ENCODE measurements at places on chromosomes 16 and 17.
A peak's percentile ranks its signal among the peaks of the same experiment; 100 is the strongest.

DNA sequence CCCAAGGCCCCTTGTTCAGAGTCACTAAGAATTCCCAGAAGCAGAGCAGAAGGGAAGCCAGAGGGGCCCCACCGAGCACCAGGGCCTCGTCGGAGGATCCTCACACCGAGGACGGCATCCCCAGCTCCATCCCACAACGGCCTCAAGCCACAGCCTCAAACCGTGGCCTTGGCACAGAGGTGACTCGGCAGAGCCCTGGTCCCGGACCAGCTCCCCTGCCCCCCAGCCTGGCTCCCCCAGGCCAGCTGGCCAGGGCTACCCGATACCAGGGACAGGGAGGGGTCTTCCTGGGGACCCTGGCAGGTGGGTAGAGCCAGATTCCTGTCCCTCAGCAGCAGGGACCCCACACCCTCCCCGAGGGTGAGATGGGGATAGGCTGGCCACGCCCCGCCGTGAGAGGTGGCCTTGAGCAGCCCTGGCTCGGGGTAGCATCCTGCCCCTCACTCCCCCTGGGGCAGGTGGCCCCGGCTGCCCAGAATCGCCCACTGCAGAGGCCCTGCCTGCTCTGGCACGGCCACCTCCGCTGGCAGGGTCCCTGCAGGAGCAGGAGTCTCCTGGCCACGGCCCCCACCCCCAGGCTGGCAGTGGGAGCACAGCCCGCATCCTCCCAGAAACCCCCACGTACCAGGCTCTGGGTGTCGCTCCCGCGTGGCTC is 5.6 kb upstream of the PVALEF start:
- no peak for DNase-seq

GRCh38 chr17:45791935-45792334 is 7.8 kb downstream of the CRHR1 start:
- no peak for DNase-seq

- no peak for DNase-seq
These were observed 42.4 kb downstream of the TMEM235 start for GRCh38 chr17:78273813-78274212.

DNA sequence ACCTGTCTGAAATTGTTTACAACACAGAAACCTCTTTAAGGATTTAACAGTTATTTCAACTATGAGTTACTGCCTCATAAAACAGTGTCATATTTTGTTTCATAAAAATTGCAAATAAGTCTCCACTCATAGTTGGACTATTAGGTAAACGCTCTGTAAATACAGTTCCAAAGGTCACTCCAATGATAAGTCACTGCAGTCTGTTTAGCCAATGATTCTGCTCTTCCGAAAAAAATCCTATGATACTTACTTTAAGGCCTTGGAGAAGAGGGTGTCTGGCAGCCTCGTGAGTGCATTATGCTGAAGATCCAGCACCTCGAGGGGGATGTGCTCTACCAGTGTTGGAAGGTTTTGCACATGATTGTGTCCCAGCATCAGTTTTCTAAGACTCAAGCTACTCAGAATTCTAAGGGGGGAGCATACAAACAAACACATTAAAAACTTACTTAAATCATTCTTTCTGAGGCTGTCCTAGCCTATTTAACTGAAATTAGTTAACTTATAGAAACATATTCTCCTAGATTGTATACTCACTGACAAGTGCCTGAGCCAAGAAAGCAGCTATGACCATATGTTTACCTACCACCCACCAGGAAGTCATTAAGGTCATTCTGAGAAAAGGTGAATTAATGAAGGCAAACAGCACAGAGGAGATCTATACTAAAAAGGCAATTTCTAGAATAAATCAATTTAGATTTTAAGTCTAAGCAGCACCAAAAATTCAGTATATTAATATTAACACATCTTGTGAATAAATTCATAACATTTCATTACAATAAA is 41.1 kb downstream of the MARVELD3 start:
- DNase-seq = no peak

- no peak for DNase-seq
These were observed 23.8 kb downstream of the SEC14L1 start for GRCh38 chr17:77164483-77165091.

GRCh38 chr17:81687770-81688541 is 4.1 kb downstream of the HGS start:
- no peak for DNase-seq

DNA sequence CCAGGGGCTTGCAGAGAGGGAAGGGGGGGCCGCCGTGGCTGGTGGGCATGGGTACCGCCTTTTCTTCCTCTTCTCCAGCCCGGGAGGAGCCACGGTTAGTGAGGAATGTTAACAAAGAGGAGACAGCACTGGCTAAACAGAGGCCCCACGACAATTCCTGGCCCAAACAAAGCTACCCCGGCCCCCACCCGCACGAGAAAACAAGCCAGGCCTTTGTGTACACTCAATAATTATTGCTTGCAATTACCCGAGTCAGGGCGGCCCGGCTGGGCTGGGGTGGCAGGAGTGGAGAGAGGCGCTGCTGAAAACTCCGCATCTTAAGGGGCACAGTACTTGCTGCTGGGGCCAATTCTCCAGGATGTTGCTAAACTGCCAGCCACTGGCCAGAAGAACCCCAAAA is 56.4 kb downstream of the IRX5 start:
- no peak for DNase-seq

DNA sequence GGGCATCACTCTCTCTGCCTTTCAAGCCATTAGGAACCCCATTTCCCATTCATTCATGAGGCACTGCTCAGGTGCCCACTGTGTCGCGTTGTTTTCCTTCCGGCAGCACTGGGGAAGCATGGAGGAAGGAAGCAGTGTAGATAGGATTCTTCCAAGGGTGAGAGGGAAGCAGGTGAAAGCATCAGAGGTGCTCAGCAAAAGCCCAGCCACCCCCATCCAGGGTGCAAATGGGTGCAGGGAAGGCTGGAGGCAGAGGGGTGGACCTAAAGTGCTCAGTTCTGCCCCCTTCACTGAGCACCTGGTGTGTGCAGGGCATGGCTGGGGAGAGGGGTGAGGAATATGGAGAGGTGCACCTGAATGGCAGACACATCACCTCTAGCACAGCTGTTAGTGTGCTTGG is 3.4 kb upstream of the NXPH3 start:
- no peak for DNase-seq

GRCh38 chr17:38419508-38419981 is 8.7 kb upstream of the ARHGAP23 start:
- no peak for DNase-seq

DNA sequence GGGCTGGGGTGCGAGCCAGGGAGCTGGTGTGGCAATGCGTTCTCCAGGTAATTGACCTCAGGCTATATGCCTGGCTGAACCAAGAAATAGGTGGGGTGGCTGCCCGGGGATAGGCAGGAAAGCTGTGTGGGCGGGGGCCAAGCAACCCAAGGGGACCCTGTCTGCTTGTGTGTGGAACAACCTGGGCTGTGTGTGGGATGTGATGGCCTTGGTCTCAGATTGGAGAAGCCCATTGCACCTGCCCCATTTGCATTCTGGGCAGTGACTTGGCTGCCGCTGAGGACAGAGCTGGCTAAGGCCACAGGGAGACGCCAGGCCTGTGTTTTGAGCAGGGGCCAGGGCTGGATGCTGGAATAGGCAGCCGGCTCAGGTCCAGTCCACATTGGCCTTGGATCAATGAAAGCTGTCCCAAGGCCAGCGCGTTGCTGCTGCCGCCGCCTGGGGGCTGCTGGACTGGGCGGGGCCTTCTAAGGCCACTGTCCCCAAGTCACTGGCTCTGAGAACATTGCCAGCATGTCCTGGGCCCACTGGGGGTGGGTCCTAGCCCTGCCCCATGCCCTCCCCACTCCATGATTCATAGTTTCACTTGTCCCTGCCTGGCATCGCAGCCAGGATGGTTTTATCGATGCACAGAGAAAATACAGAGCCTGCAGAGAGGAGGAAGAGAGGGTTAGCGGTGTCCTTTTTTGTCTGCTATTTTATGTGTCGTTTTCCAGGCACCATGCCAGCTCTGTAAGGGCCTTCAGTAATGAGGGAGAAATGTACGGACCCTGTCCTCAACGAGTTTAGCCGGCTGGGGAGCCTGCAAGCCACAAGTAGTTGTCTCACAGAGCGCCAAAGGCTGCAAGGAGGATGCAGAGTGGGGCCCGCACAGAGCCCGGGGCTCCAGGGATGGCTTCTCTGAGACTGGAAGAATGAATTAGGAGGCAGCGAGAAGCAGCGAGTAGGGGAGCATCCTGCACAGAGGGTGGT is 43.9 kb downstream of the NKD1 start:
- no peak for DNase-seq

DNA sequence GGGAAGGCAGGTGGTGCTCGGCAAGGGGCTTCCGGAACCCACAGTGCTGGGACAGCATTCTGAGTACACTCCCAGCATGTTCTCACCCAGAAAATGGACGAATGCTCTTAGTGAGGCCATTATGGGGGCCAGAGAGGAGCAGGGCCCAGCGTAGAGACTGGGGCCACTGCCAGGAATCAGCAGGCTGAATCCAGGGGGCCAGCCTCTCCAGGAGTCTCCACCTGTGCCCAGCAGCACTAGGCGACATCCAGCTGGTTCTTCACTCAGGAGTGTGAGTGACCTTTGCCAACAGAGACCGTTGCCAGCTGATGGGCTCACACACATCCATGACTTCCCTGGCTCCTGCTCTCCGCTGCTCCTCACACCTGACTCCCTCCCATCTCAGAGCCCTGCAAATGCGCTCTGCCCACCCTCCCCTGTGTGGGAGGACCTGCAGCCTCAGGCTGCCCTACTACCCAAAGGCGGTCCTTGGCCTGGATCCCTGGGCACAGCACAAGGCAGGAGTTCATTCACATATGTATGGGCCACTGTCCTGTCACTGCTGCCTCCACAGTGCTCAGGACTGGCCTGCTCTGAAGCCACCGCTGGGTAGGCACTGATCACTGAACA is 5.1 kb downstream of the RHBDF1 start:
- no peak for DNase-seq

GRCh38 chr16:85422632-85423550 is 190.2 kb upstream of the GSE1 start:
- peak; percentile 58 for DNase-seq

DNA sequence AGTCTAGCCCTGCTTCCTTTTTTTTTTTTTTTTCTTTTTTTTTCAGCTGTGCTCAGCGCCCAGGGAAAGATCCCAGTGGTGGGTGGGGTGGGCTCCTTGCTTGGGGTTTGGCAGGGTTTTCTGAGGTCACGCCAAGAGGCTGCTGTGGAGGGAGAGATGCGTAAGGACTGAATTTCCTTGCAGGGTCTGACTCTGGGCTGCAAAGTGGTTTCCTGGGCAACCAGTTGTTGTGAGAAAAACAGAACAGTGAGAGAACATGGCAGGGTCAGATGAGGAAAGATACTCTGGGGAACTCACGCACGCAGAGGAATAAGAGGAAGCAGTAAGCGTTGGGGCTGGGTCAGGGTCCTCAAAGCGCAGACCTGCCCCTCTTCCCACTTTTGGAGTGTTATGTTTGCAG is 119.5 kb downstream of the IRF8 start:
- DNase-seq = no peak

DNA sequence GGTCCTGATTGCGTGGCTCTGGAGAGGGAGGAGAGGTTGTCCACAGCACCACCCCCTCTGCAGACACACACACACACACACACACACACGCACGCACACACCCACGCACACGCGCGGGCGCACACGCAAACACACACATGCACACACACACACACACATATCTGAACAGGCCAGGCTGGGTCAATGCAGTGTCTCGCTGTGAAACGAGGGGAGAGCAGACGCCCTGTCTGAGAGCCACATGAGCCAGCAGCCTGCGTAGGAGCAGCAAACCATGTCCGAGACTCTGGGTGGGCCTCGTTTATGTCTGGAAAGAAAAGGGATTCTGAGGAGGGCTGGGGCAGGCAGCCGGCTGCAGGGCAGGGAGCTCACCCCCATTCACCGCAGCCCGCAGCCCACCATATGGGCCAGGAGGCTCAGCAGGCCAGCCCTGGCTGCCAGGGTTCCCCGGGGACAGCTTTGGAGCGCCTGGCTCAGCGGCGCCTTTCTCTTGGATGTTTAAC is 93.3 kb upstream of the TNRC6C start:
- DNase-seq = no peak

- DNase-seq = no peak
These were observed 13.1 kb downstream of the USP7 start for GRCh38 chr16:8950580-8951077.

GRCh38 chr16:89360760-89361435 is 129.5 kb downstream of the ANKRD11 start:
- DNase-seq = no peak

DNA sequence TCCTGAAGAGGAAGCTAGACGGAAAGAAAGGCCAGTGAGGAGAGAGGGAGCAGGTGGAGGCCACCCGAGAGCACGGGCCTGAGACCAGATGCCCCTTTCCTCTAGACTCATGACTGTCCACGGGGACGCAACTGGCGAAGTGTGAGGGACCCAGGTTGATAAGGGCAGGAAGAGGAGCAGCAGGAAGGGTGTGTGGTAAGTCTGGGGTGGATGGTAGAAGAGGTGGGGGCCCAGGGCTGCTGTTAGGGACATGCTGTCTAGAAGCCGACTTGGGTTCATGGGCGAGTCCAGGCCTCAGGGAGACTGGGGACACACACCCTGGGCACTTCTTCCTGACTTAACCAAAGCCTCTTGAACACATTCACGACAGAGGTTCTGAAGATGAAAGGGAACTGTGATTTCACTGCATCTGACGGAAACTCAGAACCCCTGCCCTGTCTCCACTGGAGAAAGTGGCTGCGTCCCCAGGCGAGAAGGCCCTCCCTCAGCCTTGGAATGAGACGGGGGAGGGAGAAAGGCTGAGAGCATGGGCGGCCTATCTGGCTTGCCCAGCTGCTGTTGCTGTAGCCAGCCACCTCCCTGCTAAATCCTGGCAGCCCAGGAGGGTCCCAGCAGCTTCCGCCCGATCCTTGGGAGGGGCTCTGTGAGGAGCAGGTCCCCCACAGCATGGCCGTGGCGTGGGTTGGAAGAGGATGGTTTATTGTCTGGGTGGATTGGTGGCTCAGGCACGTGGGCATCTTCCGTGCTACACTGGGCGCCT is 6.0 kb downstream of the HIC1 start:
- DNase-seq = no peak

DNA sequence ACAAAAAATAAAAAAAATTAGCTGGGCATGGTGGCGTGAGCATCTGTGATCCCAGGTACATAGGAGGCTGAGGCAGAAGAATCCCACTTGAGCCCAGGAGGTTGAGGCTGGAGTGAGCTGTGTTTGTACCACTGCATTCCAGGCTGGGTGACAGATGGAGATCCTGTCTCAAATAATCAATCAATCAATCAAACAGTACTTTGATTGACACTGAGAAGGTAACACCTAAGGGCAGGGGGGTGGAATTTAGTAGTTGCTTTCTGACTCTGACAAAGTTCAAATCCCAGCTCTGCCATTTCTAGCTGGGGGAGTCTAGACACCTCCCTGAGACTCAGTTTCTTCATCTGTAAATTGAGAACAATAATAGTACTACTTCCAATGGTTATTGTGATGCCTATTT is 12.0 kb downstream of the SSH2 start:
- DNase-seq = no peak

- no peak for DNase-seq
These were observed 15.7 kb downstream of the ENDOV start for GRCh38 chr17:80430446-80431245.

- DNase-seq = no peak
These were observed 721 bp upstream of the WWOX start for GRCh38 chr16:78098595-78099270.

GRCh38 chr17:14197586-14197985 is 39.1 kb downstream of the CDRT15 start:
- no peak for DNase-seq

GRCh38 chr17:81020767-81021497 is 14.0 kb upstream of the BAIAP2 start:
- DNase-seq = no peak

- no peak for DNase-seq
These were observed 17.2 kb upstream of the ALOX15 start for GRCh38 chr17:4658478-4659305.

GRCh38 chr17:74125156-74125555 is 78.3 kb upstream of the RPL38 start:
- no peak for DNase-seq

- no peak for DNase-seq
These were observed 122.6 kb upstream of the FOXF1 start for GRCh38 chr16:86387468-86388440.

Measured in WTC11 (cell line).